ENCODE measurements at places on chromosomes 7 and 10.

- H3K36me3 ChIP-seq: peaks cover 6% of the 10 kb centered on the region
- H3K4me1 ChIP-seq: peaks cover 43% of the 10 kb centered on the region
- peak overlapping the region; percentile 20 for H3K27ac ChIP-seq
- H3K4me3 ChIP-seq: no peak overlapping the region
- no peak for DNase-seq
These were observed 41.0 kb downstream of the FOXK1 start for GRCh38 chr7:4722960-4723630.

DNA sequence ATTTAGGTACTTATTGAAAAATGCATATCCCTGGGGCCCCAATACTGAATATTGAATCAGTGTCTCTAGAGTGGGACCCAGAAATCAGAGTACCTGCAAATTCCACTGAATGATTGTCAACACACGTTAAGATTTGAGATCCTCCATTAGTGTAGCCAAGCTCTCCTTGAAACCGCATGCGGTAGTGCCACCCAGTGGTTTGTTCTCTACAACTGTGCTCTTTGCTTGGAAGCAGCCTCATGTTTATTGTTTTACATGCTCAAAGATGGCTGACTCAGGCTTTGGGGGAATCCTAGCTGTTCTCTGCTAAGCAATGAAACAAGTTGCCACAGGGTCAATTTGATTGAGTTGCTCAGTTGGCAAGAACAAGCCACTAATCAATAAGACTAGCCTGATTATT lies 340.2 kb upstream of the CELF2 start:
- H3K4me3 ChIP-seq: no peak overlapping the region
- H3K4me1 ChIP-seq: no peaks in the 10 kb centered on the region
- H3K27me3 ChIP-seq: peaks cover 3% of the 10 kb centered on the region
- DNase-seq: peak; percentile 43
- H3K36me3 ChIP-seq: no peaks in the 10 kb centered on the region

GRCh38 chr7:158811461-158811860 lies 17.8 kb downstream of the ESYT2 start:
- H3K4me3 ChIP-seq: peak overlapping the region; percentile 53
- H3K27ac ChIP-seq: peak overlapping the region; percentile 90
- H3K4me1 ChIP-seq: peaks cover 83% of the 10 kb centered on the region
- peaks cover 77% of the 10 kb centered on the region for H3K36me3 ChIP-seq

DNA sequence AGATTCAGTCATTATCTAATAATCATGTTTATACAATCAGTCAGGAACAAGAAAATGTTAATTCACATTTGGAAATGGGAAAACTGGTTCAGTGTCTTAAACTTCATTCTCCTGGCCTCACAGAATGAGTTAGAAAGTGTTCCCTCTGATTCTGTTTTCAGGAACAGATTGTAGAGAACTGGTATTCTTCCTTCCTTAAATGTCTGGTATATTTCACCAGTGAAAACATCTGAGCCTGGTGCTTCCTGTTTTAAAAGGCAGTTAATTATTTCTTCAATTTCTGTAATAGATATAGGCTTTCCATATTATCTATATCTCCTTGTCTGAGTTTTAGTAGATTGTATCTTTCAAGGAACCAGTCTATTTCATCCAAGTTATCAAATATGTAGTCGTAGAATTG lies 97.1 kb upstream of the TMEM168 start:
- H3K4me1 ChIP-seq: no peaks in the 10 kb centered on the region
- no peak overlapping the region for H3K4me3 ChIP-seq
- no peaks in the 10 kb centered on the region for H3K27me3 ChIP-seq

- no peak overlapping the region for H3K4me3 ChIP-seq
These were observed 557.2 kb upstream of the CELF2 start for GRCh38 chr10:10460451-10460850.

DNA sequence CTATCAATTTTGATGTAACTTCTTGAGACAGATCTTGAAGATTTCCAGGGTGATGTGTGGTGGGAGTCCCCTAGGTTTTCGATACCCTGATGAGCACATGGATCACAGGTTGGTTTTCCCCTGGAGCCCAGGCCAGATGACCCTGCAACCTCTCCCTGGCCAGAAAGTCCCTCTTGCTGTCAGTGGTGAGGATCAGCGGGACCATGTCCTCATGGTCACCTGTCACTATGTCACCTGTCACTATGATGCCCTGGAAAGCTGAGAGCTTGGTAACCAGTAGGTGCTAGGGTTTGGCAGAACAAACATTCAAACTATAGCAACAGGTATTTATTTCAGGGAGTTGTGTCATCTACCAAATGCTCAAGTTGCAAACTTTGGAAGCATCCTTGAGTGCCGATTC lies 197.9 kb downstream of the ARHGAP12 start:
- no peak for DNase-seq
- peaks cover 6% of the 10 kb centered on the region for H3K27me3 ChIP-seq
- H3K36me3 ChIP-seq: no peaks in the 10 kb centered on the region
- no peaks in the 10 kb centered on the region for H3K4me1 ChIP-seq
- no peak overlapping the region for H3K27ac ChIP-seq

DNA sequence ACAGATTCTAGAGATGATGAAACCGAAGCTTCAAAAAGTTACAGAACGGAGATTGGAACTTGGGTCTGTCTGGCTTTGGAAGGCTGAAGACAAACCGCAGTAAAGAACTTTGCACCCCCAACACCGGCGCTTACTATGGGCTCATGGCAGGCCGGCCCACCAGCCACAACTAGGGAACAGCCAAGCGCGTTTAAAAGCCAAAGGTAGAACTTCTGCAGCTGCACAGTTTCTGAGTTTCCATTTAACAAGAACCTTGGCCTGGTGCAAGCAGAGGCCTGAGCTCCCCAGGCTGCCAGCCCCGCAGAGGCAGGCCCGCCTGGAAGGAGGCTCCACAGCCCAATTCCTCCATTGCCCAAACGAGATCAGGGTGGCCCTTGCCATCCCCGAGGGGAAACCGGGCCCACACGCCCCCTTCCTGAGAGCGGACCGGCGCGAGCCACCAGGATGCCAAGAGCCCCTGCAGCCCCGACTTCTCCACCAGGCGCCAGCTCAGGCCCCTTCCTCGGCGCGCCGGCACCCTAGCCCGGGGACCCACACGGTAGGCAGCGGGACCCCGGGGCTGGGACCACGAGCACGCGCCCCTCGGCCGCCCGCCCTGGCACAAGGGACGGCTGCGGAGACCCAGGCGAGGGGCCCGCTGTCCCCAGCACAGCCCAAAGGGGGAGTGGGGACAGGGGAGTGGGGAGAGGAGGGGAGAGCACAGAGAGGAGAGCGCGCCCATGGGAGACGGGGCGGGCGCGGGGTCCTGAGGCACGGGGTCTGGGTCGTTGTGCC lies 566 bp downstream of the MAD1L1 start:
- H3K4me3 ChIP-seq: peak overlapping the region; percentile 89
- H3K27ac ChIP-seq: peak overlapping the region; percentile 77
- H3K27me3 ChIP-seq: no peaks in the 10 kb centered on the region
- peak; percentile 40 for DNase-seq

- H3K4me1 ChIP-seq: no peaks in the 10 kb centered on the region
- H3K4me3 ChIP-seq: no peak overlapping the region
These were observed 617.7 kb downstream of the NRG3 start for GRCh38 chr10:82492647-82493046.

- H3K27ac ChIP-seq: no peak overlapping the region
- no peaks in the 10 kb centered on the region for H3K36me3 ChIP-seq
- H3K27me3 ChIP-seq: no peaks in the 10 kb centered on the region
- DNase-seq: no peak
These were observed 116.4 kb upstream of the NANOS1 start for GRCh38 chr10:118912961-118913600.

- no peaks in the 10 kb centered on the region for H3K4me1 ChIP-seq
- no peaks in the 10 kb centered on the region for H3K27me3 ChIP-seq
- H3K36me3 ChIP-seq: no peaks in the 10 kb centered on the region
- H3K27ac ChIP-seq: no peak overlapping the region
These were observed 733.1 kb downstream of the TYW1 start for GRCh38 chr7:67729771-67730170.

DNA sequence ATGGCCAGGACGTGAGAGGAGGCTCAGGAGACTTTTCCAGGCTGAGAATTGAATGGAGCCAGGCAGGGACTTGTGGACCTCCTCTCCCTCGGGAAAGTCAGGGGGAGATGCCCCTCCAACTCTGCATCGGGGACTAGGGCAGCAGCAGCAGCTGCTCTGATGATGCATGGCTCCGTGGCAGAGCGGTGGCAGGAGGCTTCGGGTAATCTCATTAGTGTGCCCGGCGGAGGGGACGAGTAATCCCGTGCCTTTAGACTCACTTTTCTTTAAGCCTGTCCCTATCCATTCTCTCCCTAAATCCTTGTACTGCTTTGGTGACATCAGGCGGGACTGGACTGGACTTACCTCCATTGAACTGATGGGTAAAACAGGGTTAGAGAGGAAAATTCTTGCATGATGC lies 75.1 kb downstream of the ZMIZ1 start:
- no peak for DNase-seq
- no peak overlapping the region for H3K27ac ChIP-seq
- H3K4me1 ChIP-seq: peaks cover 80% of the 10 kb centered on the region
- H3K36me3 ChIP-seq: no peaks in the 10 kb centered on the region
- H3K4me3 ChIP-seq: no peak overlapping the region

DNA sequence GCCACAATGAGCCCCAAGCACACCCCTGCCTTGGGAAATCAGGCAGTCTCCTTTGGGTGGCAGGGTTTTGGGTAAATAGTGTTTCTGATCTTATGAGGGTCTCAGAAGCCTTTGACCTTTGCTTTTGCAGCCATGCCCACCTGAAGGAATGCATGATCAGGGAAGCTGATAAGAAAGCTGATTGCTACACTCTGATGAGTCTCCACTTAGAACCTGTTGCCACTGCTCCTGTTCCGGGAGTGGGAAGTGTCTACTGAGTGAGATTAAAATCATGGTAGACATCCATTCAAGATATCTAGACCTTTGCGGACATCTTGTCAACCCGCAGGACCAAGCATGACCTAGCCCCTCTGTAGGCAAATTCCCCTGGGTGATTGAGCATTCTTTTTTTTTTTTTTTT lies 282.6 kb downstream of the SKIDA1 start:
- H3K27ac ChIP-seq: no peak overlapping the region
- no peaks in the 10 kb centered on the region for H3K27me3 ChIP-seq
- H3K36me3 ChIP-seq: no peaks in the 10 kb centered on the region
- H3K4me1 ChIP-seq: no peaks in the 10 kb centered on the region

- peaks cover 3% of the 10 kb centered on the region for H3K27me3 ChIP-seq
- DNase-seq: no peak
- H3K27ac ChIP-seq: no peak overlapping the region
- peaks cover 15% of the 10 kb centered on the region for H3K4me1 ChIP-seq
- no peak overlapping the region for H3K4me3 ChIP-seq
These were observed 166.3 kb downstream of the ARHGAP12 start for GRCh38 chr10:31762316-31762715.

GRCh38 chr7:49797987-49798660 lies 24.7 kb downstream of the VWC2 start:
- no peak overlapping the region for H3K4me3 ChIP-seq
- no peaks in the 10 kb centered on the region for H3K4me1 ChIP-seq
- DNase-seq: no peak

All from activated CD8-positive, alpha-beta T cell treated with anti-CD3 and anti-CD28 coated beads, Interleukin-2, amount 10 ng/mL, durations not matched to agents 7 days and 5 days (primary cell).